ENCODE measurements at places on chromosomes 5 and 9.

- DNase-seq, result peak; percentile 5
Measured at GRCh38 chr9:90894986-90895687, 93.5 kb downstream of the SYK start.

DNA sequence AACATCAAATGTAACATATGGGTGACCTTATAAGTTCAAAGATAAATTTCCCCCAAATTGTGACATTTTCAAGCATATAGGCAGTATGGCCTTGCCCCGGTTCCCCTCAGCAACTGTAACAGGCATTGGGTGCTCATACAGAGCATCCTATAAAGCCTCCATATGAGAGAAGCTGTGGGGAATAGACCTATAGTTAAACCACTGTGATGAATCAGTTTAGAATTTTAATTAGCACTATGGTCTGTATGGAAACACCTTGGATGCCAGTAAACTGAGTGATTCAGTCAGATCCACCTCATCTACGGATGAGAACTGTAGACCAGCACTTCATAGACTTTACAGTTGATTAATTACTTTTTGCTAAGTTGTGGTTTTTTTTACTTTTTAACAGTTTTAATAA, 79.4 kb downstream of the ERCC6L2 start:
- no peak for DNase-seq

DNA sequence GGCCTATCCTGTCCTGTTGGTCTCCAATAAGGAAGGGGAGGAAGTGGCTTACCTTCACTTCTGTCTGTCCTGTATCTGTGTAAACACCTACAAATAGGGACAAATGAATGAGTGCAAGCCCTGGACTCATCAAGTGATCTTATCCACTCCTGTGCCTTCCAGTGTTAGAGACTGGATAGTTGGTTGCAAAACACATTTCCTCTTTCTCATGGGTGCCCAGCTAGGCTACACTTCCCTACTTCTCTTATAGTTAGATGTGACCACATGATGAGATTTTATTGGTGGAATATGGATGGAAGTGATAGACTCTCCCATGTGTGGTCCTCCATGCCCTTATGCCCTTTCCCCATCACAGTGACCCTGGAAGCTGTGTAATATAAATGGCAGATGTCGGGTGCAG, 16.9 kb upstream of the PFDN1 start:
- DNase-seq, result peak; percentile 94

GRCh38 chr5:173011566-173011965, 28.0 kb downstream of the ATP6V0E1 start:
- no peak for DNase-seq

GRCh38 chr5:93280518-93280917, 300.5 kb downstream of the NR2F1-AS1 start:
- no peak for DNase-seq

DNA sequence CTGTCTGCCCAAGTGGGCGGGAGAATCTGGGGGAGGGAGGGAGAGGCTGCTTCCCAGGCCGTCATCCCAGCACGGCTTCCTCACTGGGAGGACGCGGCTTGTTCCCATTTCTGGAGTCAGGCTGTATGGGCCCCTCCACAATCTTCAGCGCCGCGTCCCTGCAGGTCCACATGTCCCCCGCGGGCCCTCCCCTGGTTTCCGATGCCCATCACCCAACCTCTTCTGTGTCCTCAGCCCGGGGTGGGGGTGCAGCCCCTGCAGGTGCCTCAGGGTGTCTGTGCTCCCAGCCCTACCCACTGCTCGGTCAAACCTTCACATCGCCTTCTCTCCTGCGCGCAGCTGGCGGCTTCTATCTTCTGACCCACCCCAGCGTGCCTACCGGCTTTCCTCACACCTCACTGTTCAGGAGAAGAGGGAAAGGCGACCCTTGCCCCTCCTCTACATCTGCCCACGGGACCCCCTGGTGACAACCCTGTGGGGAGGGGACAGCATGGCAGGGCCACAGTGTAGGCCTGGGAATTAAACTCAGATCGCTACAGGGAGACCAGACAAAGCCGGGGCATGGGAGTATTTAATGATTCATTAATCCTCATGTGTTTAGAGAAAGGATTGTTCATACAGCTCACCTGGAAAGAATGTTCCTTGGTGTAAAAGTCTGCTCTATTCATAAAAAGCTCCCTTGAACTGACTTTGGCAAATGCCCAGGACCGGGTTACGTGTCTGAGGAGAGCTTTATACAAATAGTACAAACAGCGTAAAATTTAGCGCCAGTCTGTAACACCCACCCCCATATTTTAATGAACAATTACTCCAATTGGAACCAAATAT, 145.1 kb downstream of the IRX1 start:
- DNase-seq, result no peak

DNA sequence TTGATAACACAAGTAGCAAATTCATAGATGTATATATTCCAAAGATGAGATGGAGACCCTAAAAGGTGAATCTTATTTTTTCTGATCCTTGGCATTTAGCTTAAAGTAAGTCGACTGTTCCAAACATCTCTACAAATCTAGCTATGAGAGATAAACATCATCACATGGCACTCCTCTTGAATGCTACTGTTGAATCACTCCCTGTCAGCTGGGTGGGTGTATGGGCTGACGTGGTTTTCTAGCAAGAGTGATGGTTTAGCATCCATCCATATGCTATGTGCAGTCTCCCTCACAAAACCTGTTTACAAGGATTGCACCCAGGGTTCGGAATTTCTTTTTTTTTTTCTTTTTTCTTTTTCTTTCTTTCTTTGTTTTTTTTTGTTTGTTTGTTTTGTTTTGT, 13.8 kb downstream of the ACO1 start:
- no peak for DNase-seq

DNA sequence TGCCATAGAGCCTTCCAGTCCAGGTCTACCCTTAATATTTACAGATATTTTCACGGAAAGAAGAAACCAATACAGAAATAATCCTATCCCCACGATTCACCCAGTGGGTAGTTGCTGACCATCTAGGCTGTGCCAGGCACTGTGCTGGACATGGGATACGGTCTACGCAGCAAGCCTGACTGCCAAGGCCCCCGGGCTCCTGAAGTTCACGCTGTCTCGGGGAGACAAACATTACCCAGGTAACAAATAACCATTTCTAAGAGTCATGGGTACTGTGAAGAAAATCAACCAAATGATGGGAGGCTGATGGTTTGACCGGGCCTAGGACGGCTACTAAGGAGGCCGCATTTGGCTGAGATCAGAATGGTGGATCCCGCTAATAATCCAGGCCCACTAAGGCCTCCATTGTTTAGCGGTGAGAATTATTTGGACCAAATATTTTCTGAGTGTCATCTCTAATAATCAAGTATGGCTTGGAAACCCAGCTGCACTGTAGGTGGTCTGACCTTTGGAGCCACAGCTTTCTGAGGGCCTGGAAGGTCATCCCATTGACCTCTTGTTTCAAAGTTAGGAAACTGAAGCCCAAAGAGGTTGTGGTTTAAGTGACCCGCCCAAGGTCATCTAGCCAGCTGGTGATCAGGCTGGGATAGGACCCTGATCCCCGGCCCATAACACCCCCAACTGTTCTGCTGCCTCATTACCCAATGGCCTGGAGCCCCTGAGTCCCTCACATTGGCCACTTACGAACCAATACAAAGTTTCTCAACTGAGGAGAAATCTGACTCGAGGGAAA, 82.4 kb downstream of the AK8 start:
- DNase-seq, result no peak

DNA sequence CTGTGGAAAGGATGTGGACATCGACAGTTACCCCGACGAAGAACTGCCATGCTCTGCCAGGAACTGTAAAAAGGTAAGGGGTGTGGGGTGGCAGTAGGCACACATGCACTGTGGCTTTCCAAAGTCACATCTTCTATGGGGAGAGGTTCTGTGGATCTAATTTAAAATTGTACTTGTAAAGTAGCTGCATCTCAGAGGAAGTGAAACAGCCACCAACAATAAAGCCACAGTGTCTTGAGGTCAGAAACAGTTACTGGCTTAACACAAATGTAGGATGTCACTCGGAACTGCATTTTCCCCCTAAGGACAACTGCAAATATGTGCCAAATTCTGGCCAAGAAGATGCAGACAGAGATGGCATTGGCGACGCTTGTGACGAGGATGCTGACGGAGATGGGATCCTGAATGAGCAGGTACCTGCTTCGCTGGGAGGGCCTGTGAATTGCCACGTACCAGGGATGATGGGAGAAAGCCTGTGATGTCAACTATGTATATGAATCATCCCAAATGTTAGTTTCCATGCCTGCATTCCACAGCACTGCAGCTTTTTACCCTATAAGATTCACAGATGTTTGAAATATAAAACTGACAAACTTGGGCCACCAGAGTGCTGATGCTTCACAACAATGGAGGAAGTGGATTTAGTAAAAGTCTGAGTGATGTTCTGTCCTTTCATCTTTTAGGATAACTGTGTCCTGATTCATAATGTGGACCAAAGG, 35.3 kb downstream of the THBS4 start:
- DNase-seq, result peak; percentile 95

GRCh38 chr5:43305948-43306565, 7.2 kb downstream of the HMGCS1 start:
- DNase-seq, result peak; percentile 77

DNA sequence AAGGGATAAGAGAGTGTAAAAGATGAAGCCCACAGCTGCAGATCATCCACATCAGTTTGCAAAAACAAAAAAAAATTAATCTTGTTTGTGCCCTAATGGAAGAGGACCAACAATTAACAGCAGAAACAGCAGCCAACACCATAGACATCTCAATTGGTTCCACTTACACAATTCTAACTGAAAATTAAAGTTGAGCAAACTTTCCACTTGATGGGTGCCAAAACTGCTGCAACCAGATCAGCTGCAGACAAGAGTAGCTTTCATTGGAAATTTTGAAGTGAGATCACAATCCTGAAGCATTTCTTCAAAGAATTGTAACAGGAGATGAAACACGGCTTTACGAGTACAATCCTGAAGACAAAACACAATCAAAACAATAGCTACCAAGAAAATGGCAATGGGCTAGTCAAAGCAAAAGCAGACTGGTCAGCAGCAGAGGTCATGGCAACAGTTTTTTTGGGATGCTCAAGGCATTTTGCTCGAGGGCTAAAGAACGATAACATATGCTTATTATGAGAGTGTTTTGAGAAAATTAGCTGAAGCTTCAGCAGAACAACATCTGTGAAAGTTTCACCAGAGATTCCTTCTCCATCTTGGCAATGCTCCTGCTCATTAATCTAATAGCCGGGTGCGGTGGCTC, 4.1 kb upstream of the RBM27 start:
- no peak for DNase-seq

DNA sequence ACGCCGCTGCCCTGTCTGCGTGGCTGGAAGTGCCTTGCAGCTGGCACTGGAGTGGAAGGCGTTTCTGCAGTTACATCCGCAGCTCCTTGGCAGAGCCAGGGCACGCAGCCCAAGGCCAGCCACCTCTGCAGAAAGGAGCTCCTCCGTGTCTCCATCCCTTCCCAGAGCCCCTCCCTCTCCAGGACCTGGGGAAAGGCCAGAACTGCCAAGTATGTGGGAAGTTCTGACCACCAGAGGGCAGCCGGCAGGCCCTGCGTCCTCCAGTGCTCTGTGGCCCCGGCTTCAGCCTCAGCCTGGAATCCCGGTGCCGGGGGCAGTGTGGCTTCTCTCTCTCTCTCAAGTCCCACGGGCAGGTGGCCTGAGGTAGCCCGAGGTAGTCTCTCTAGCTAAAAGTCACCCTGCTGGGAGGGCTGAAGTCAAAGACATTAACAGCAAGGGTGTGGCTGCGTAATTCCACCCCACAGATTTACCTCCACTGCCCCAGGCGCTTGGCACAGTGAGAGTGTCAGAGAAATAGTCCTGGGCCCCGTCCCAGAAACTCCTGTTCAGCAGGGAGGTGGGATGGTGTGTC, 101.7 kb upstream of the FCN2 start:
- DNase-seq, result peak; percentile 15

GRCh38 chr9:134698111-134698510, 56.5 kb downstream of the COL5A1 start:
- no peak for DNase-seq

DNA sequence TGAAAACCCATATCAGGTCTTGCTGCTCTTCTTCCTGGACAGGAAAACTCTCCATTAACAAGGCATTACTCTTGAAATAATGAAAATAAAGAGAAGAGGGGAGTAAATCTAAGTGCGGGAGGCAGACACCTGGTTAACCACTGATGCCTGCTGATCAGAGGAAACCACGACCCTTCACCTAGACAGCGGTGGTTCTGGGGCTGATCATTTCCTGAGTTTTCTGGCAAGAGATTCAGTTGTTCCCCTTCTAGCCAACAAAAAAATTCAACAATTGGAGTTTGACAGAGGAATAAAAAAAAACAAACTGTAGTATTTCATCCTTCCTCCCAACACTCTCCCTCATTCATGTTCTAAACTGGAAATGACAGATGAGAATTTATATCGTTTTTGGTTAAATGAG, 3.0 kb downstream of the RLN2 start:
- no peak for DNase-seq

GRCh38 chr9:86337469-86338108, 16.6 kb downstream of the TUT7 start:
- DNase-seq, result peak; percentile 84

DNA sequence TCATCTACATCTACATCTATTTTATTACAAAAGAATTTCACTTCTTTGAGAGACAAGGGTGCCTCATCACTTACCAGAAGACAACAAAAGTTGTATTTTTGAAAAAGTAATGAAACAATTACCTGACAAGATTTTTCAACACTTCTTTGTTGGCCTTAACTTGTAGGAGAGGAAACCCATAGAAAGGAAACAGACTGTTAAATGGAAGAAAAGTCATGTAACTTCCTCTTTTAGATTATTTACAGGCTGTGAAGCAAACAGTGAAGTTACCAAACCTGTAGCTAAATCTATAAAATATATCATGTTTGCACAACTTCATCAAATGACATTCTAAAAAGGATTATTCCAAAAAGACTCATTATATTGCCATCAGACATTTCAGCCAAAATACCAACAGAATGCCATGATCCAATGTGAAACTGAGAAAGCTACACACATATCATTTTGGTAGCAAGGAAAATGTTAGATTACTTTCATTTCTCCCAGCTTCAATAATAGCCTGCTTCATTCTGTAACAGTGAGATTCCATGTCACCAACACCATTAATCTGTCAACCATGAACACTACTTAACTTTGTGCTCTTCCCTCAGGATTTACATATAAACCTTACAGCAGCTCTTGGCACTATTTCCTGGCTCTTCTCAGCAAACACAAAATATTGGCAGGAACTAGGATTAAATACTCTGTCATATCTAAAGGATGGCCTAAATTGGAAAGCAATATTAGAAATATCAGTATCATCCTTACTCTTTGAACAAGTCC, 122.5 kb downstream of the MCTP1 start:
- DNase-seq, result peak; percentile 82

- no peak for DNase-seq
Measured at GRCh38 chr9:84538879-84539278, 130.7 kb upstream of the NTRK2 start.

- no peak for DNase-seq
Measured at GRCh38 chr5:157025093-157025698, 33.7 kb downstream of the HAVCR1 start.

Measured in MV-4-11 (cell line).